ENCODE measurements at places on chromosomes 1 and 21.

DNA sequence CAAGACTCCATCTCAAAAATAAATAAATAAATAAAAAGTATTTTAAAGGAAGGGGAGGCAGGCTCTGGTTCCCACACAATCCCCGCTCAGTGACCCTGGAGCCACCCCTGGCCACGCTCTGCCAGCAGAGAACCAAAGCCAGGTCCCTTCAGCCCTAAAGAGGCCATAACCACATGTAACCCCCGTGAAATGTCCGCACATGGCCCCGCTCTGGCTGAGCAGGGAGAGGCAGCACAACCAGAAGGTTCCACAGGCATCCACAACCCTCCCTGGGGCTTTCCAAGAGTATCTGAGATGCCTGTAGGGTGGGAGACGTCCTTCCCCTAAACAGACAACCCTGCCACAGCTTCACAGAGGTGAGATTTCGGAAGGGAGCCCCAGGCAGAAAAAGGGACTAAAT is 1.4 kb upstream of the ARF1 start:
- DNase-seq, result peak; percentile 33

GRCh38 chr1:155970531-155971167 is 7.7 kb downstream of the ARHGEF2 start:
- DNase-seq, result peak; percentile 90

DNA sequence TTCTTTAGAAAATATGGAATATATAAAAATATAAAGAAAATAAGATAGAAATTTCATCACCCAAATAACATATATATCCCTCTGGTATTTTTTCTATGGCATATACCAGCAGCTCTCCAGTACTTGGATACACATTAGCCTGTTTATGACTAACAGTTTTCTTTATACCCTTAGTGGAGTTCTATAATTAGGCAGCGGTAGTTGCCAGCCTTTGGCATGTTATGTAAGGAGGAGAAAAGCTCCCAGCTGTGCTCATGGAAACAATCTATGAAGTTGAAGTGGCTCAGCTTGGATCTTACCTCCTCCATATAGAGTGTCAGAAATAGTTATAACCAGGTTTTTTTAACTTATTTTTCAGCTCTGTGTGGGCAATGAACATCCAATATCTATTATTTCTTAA is 1636.8 kb downstream of the AMY1C start:
- DNase-seq, result no peak

DNA sequence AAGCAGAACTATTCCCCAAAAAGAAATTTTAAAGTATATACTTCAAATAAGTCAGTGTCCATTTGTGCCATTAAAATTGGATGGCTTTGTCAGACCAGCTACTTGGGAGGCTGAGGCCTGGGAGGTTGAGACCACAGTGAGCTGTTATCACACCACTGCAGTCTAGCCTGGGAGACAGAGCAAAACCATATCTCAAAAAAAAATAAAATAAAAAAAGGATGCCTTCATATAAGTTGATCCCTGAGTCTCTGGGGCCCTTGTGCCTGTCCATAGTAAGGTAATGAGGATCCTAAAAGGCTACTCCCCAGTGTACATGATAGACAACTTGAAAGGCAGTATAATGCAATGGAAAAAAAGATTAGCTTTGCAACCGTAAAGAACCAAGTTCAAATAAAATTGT is 81.2 kb upstream of the BARHL2 start:
- DNase-seq, result no peak

DNA sequence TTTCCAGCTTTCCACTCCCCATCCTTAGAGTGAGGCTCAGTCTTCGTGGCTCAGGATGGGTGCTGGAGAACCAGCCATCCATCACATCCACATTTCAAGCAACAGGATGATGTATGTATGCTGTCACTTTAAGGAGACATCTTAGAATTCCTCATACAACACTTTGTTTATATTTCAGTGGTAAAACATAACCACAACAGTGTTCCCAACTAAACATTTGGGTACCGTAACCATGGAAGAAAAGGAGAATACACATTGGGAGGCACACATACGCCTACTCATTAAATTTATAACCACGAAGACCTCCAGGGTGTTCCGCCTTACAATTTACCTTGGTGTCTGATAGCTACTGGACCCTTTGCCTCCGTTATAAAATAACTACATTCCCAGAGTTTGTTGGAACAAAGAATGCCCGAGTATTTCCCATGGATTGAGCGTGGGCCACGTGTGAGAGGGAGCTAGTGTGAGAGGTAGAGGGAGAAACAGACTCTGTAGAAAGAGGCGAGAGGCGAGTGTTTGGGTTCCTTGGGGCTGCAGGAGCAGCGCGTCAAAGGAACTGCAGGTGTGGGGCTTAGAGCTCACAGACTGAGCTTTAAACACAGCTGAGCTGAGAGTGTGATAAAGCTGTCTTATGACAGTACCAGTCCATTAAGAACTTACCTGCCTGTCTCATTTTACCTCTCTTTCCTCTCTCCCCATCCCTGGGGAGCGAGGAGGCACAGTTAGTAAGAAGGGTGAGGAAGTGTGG is 111.5 kb upstream of the USP24 start:
- no peak for DNase-seq

DNA sequence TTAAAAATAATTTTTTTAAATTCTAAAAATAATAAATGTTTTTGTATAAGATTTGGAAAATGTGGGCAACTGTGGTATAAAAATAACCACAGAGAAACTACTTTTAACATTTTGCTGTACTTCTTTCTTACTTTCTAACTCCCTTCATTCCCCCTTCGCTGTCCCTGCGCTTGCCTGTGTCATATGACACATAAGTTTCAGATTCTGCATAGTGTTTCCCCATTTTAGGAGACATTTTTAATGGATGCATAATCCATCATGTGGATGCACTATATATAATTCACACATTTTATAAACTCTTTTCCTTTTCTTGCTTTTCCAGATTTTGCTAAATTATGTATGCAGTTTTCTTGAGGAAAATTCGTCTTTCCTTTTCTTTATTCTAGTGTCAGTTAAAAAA is 16.3 kb downstream of the ATG4C start:
- no peak for DNase-seq

- DNase-seq, result peak; percentile 73
These were observed 612.0 kb downstream of the MATN1 start for GRCh38 chr1:30111431-30111830.

DNA sequence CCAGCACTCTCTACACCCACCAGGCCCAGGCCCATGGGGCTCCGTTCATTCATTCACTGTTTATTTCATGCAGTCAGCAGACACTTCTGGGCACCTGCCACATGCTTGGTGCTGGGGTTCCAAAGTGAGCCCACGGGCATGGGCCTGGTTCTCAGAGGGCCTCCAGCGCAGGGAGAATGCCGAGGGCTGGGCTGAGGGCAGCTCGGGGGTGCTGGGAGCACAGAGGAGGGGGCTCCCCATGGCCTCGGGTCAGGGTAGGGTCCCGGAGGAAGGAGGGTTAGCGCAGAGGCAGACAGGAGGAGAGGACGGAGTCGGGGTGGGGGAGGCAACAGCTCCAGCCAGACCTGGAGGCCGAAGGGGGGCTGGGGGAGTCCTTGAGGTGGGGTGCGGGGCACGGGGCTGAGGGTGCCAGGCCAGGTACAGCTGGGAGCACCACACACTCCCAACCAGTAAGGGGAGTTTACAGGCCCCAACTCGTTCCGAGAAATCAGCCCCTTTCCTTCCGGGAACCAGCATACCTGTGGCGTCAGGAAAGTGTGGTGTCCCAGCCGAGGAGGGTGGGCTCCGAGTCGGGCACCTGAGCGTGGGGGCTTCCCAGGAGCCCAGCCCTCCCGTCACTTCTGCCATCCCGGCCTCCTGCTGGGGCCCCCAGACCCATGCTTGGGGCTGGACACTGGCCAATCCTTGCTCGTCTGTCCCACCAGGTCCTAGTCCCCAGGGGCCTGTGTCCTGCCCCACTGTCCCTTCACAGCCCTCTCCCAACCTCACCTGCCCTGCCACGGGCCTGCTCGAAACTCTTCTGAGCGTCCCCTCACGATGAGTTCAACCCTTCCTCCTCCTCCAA is 10.8 kb downstream of the ARHGEF16 start:
- no peak for DNase-seq

DNA sequence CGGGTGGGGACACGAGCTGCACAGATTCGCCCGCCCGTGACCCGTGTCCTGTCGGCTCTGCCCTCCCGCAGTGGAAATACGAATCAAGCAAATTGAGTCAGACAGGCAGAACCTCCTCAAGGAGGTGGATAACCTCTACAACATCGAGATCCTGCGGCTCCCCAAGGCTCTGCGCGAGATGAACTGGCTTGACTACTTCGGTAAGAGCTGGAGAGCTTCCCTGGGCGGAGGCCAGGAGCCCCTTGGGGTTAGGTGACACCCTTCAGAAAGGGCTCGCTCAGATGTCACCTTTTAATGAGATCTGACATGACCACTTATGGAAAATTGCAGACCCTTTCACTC is 489 bp downstream of the CDCA8 start:
- no peak for DNase-seq

GRCh38 chr1:33149453-33150190 is 32.2 kb downstream of the TRIM62 start:
- no peak for DNase-seq

Measured in head of caudate nucleus (tissue), 42 donors.